Natural killer cell treated with Interleukin-12 subunit alpha and Interleukin-12 subunit beta and Interleukin-15 and Interleukin-18, amount 100 ng/mL, for 72 hours (primary cell): ENCODE measurements at places on chromosomes 11 and 22.

DNA sequence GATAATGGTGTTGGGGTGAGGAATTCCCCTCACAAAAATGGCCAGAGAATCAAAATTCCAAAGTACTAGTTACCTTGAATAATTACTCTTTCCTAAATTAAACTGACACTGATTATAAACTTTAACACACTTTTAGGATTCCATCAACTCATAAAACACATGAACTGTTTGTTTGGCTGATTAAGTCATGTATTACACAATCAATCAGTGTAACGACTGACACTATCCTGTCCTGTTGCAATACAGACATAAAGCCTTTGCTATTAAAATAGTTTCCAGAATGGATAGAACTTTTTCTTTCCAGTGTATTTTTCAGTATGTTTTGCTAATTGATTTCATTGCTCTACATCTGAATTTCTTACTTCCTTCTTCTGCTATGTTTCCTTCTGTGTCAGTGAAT, 1709.4 kb upstream of the RAG2 start:
- no peak for DNase-seq

GRCh38 chr11:119627286-119627685, 101.7 kb downstream of the NECTIN1 start:
- DNase-seq, result no peak

- DNase-seq, result no peak
Measured at GRCh38 chr11:86067851-86068137, 1.1 kb downstream of the PICALM start.

DNA sequence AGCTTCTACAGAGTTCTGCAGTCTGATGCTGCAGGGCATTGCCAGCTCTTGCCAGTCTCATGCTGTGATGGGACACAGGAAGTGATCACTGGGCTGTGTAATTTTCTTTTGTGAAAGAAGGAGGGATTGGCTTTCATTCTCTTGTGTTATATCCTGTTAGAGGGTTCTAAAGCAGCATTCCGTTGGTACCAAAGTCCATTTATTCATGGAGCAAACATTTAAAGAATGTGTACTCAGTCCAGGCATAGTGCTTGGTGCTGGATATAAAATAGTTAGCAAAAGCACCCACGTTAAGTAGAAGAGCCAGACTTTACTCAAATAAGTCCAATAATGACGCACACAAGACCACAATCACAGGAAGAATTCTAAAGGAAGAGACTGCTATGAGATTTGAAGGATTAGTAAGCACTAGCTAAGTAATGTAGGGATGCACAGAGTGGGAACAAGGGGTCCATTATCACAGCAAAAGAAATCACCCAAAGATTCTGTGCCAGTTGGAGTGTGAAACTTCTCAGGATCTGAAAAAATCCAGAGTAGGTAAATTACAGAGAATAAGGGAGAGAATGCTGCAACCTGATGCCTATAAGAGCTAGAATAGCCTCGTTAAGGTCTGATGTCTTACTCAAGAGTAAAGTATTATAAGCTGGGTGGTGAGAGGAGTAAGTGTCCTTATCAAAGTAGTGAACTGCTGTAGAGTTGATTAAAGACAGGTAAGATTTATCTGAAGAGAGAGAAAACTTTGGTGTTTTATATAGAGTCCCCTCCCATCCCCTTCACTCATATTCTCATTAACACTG, 728.3 kb downstream of the METTL15 start:
- no peak for DNase-seq

- no peak for DNase-seq
Measured at GRCh38 chr11:34356576-34356912, 1.3 kb downstream of the ABTB2 start.

DNA sequence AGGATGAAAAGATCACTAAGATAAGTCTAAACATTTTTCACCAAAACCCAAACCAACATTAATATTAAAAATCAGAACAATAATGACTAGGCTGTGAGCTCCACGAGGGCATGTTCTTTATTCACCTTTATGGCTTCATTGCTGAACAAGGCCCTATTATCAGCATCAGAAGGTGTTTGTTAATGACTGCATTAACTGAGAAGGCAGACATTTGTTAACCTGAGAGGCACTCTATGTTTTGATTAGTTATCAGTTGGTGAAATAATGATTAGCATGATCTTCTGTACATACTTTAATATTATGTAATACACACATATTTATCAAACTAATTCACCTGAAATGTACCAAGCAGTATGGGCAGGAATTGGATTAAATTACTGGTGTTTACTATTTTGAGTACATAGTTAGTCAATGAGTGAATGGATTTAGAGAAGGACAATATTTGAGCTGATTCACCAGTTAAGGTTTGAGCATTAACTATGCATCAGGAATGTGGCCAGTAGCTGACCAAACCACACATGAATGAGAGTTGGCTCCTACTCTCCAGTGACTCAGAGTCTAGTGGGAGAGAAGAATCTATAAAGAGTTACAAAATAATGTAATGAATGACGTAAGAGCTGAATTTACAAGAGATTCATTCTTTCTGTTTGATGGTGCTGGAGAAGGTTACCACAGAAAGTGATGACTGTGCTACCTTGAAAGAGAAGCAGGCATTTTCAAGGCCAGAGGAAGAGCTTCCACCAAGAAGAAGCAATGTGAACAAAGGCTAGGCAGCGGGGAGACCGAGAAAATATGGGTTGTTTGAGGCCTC, 6.7 kb downstream of the IL18 start:
- DNase-seq, result no peak

- DNase-seq, result no peak
Measured at GRCh38 chr11:1356007-1356435, 33.7 kb upstream of the BRSK2 start.

GRCh38 chr11:92322225-92322624, 97.6 kb downstream of the FAT3 start:
- no peak for DNase-seq

DNA sequence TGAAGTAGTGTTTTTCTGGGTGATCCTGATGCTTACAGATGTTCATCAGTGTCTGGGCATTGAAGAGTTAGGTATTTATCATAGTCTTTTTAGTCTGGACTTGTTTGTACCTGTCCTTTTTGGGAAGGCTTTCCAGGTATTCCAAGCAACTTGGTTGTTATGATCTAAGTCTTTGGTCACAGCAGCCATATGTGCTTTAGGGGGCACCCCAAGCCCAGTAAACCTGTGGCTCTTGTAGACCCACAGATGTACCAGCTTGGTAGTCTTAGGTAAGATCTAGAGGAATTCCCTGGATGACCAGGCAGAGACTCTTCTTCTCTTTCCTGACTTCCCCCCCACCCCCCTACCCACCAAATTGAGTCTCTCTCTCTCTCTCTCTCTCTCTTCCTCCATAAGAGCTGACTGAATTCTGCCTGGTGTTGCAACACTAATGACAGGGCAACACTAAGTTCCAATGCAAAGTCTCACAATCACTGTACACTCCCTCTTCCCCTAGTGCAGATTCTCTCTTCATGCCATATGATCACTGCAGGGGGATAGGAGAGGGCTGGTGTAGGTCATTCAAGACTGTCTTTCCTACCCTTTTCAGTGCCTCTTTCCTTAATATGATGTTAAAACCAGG, 24.5 kb upstream of the MMP8 start:
- no peak for DNase-seq

DNA sequence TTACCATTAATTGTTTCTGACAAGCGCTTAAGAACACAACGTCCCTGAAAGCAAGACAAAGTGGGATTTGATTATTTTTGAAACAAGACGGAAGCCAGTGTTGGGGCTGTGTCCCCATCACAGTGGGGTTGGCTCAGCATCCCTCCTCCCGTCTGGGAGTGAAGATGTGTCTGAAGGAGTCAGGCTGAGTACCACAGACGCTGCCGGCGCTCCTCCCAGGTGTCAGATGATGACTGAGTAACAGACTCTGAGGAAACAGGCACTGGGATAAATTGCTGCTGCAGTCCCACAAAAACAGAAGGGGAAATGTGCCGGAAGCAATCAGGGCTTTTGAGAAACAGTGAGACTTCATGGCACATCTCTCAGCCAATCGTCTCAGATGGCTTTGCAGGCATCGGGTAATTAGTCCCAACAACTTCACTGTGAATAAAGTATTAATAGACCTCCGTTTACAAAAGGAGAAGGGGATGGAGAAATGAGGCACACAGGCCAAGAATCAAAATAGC, 266.7 kb downstream of the OPCML start:
- no peak for DNase-seq

DNA sequence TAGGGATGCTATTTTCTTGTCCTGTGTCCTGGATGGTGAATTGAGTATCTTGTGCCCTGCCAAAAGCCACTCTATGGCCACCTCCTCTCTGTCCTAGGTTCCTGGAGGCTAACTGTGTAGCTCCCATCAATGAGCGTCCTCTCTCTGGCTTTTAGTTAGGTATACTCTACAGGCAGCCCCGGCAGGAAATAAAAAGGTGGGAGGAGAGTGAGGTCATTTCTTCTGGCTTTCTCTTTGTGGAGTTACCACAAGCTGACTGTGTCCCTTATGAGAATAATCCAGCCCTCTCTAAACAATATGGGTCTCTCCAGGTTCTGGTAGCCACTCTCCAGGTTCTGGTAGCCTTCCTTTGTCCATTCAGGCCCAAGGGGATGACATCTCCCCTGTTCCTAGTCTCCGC, 11.7 kb upstream of the ASPHD2 start:
- no peak for DNase-seq

GRCh38 chr22:39800790-39801520, 92.6 kb downstream of the ENTHD1 start:
- DNase-seq, result no peak

DNA sequence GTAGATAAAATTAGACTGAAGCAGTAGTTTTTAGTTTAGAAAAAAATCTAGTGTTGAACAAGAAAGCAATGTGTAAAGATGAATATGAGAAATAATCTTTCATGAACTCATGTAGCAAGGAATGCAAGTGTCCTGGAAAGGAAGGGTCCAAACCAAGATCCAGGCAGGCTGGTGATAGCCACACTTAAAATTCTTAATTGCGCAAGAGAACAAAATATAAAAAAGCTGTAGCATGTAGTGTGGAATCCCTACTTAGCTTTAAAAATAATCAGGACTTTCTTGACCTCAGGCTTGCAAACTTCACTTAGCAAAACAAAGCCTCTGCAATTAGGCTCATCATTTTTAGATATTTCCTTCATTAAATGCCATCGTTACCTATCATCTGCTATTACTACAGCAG, 2186.1 kb upstream of the RAG2 start:
- DNase-seq, result no peak

GRCh38 chr11:134517621-134518293, 105.7 kb upstream of the B3GAT1 start:
- no peak for DNase-seq

DNA sequence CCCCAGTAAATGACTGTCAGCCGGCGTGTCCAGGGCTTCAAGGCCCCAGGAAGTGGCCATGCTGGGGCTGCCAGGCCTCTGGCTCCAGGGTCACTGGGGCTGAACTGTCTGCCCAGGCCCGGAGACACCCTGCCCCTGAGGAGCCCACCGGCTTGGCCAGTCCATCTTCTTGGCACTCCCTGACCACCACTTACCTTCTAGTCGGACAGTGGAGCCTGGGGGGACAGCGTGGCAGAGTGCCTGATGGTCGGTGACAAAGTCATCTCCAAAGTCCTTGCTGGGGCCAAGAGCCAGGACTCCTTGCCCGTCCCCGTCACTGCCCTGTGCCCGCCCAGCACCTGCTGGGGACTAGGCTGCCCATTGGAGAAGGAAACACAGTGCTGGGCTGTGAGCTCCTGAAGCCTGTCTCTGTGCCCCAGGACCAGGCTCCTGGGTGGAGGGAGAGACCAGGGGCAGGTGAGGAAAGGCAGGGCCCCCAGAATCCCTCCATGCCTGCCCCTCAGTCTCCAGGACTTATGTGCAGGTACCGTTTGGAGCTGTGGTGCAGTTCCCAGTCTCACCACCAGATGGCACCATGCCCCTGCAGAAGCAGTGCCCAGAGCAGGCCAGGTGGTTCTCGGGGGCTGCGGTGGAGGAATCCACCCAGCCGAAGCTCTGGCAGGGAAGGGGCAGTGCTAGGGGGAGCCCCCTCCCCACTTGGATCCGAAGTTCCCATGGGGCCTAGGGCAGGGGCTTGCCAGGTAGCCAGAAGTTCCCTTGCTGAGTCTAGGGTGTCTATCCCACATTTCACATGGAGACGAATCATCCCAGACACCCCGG, 6.0 kb upstream of the CCDC188 start:
- DNase-seq, result peak; percentile 87

DNA sequence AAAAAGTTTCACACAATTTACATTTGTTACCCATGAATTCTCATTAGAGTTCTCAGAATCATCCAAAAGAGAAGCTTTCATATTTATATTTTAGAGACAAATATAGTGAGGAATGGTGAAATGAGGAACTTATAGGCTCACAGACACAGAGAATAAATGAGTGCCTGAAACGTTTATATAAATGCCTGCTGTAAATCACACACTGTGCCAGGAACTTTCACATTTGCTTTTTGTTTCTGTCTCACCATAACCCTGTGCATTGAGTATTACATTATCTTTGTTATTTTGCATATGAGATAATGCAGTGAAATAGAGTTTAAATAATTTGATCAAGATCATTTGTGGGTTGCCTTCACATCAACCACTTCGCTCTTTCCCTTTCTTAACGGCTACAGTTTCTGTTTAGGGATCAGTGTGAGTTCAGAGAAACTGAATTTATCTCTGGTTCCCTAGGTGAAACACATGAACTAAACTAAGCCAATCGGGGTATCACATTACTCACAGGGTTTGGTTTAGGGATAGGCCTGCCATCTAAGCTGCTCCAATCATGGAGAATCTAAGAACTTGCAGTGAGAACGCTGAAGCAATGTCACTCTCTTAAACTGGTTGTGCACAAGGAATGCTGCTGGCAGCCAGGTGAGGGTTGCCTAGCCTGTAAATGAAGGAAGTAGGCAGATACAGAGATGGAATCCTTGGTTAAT, 1339.2 kb upstream of the TENM4 start:
- DNase-seq, result no peak

- DNase-seq, result no peak
Measured at GRCh38 chr22:36588285-36588684, 59.3 kb upstream of the EIF3D start.

- no peak for DNase-seq
Measured at GRCh38 chr11:31247321-31247720, 122.2 kb downstream of the DCDC1 start.

GRCh38 chr11:102155676-102156075, 45.4 kb downstream of the YAP1 start:
- DNase-seq, result no peak

- DNase-seq, result no peak
Measured at GRCh38 chr11:12075822-12076821, 34.3 kb upstream of the MICAL2 start.
